ENCODE measurements at places on chromosomes 4 and X.

DNA sequence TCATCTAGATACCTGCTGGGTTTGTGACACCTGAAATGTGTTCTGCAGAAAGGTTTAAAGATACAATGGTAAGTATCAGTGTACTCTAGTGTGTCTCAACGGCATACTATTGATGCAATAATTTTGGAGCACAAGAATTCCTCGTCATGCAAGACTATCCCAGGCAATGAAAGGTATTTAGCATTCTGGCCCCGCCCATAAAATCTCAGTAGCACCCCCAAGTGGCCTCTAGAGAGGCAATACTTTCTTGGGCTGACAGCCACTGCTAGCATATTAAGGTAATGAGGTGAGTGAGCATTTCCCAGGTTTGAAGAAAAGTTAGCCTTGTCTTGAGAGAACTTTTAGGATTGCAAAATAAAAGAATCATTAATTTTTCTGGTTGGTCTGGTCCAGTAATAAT lies 24.0 kb downstream of the TAB3 start:
- DNase-seq = no peak

- DNase-seq = no peak
Measured at GRCh38 chr4:26496207-26496783, 6.0 kb upstream of the CCKAR start.

DNA sequence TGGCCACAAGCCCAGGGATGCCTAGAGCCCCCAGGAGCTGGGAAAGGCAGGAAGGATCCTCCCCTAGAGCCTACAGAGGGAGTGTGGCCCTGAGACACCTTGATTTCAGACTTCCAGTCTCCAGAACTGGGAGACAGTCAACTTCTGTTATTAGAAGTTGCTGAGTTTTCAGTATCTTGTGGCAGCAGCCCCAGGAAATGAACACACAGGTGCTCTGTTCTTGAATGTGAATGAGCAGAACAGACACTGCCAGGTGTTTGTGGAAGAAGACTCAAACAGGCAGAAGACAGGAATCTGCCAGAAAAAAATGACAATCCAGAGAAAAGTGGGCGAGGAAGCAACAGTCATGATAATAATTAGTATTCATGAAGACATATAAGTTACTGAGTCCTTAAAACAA lies 64.5 kb upstream of the STS start:
- no peak for DNase-seq

DNA sequence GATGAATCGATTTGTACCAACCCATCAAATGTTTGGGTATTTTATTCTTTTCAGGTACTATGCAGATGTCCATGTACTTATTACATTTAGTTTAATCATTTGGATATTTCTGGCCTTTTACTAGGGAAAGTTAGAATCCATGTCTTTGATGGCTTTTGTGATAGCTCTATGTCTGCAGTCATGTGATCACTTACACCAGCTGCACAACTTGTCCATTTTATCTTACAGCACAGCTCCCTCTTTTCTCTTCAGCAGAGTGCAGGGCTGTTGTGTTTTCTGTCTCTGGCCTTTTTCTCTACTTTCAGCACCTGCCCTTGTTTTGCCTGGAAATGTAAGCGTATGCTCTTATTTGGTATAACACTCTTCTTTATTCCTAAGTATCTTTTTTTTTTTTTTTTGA lies 30.6 kb downstream of the WWC2 start:
- no peak for DNase-seq

DNA sequence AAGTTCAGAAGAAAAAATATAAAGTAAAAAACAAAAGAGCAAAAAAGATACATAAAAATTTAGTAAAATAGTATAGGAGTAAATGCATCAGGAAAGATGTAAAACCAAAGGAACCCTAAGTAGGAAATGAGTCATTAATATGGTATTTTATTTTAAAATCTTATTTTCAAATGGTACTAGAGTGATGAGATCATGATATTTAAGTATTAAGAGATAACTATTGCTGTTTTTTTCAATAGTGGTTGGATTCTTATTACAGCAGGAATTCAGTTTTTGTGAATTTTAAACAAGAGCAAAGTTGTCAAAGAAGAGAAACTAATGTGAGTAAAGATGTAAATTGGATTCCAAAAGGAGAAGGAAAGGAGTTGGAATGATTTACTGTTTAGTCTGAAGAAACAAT lies 20.0 kb downstream of the EMCN start:
- DNase-seq = no peak

DNA sequence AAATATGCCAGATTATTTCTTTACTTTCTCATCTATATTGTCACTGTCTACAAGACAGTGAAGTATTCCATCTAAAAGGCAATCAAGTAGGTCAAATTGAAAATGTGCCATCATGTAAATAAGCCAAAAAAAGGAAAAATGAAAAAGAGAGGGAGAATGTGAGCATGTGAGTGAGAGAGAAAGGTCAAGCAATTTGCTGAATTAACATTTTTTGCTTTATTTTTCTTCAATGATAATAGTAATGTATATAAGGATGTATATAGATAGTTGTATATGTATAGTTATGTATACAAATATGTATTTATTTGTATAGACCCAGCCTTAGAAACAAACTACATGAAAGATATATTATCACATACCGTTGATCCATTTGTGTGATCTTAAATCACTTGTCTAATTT lies 11.5 kb downstream of the CXCL8 start:
- no peak for DNase-seq

DNA sequence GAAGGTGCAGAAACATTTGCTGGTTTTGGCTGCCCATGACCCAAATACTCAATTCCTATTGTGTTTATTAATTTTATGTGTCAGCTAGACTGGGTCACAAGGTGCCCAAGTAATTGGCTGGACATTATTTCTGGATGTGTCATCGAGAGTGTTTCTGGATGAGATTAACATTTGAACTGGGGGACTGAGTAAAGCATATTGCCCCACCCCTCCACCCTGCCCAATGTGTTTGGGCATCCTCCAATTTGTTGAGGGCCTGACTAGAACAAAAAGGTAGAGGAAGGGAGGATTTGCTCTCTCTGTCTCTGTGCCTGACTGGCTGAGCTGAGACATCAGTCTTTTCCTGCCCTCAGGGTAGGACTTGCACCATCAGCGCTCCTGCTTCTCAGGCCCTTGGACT lies 29.7 kb upstream of the LCORL start:
- DNase-seq = no peak

- DNase-seq = no peak
Measured at GRCh38 chrX:114152130-114152529, 431.8 kb upstream of the HTR2C start.

GRCh38 chr4:36039026-36039425 lies 205.3 kb downstream of the ARAP2 start:
- no peak for DNase-seq

DNA sequence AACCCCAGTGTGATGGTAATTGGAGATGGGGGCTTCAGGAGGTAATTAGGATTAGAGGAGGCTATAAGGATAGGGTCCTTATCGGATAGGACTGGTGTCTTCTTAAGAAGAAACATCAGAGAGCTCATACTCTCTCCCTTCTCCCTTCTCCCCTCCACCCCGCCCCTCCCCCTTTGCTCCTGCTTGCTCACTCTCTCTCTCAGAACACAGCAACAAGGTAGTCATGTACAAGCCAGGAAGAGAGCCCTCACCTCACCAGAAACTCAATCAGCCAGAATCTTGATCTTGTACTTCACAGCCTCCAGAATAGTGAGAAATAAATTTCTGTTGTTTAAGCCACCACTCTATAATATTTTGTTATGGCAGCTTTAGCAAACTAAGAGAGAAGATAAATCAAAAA lies 4.5 kb downstream of the DDX60L start:
- no peak for DNase-seq

All from CD4-positive, alpha-beta T cell treated with Interleukin-17A for 1 hour (primary cell).